HS-5 (cell line): ENCODE measurements at places on chromosomes 4 and X.

GRCh38 chr4:15832523-15833451 is 54.7 kb downstream of the CD38 start:
- no peak for DNase-seq

GRCh38 chr4:40182001-40182400 is 14.8 kb upstream of the RHOH start:
- no peak for DNase-seq

DNA sequence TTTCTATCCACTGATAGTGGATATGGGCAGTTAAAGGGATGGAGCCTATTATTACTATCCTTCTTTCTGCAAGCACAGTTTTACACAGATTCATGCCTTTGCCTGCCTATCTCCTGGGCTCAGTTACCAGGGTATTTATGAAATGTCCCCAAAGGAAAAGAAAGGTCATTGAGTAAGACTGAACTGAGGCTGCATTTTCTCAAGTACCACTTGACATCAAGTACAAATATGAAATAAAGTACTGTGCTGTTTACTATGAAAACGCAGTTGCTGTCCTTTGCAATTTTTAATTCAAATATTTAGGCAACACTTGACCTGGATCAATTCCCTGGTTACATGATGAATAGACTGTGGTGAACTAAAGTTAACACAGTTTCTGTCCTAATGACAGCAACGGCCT is 23.5 kb upstream of the SPANXN4 start:
- no peak for DNase-seq

- DNase-seq = peak; percentile 96
Observed at GRCh38 chr4:152106113-152106763, 345.4 kb upstream of the GATB start.

DNA sequence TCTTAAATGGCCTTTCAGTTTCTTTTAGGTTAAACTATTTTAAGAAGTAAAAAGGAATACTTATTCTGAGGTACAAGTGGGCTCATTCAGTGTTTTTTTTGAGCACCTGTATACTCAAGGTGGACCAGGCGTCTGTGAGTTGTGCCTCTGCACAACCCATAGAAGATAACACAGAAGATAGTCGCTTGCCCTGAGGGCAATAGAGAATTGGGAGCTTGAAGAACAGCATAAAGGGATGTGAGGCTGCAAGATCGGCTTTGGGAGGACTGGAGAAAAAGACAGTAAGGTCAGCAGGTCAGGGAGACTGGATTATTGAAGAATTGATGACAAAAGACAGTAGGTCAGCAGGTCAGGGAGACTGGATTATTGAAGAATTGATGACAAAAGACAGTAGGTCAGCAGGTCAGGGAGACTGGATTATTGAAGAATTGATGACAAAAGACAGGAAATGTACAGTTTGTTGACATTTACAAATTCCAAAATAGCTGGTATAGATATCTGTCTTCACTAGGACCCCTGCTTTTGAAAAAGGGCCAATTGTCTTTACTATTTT is 3.1 kb downstream of the CPE start:
- no peak for DNase-seq

GRCh38 chr4:139720806-139721205 is 55.2 kb downstream of the MGST2 start:
- DNase-seq = no peak

GRCh38 chrX:13226214-13226613 is 93.6 kb downstream of the ATXN3L start:
- DNase-seq = no peak

GRCh38 chrX:118239178-118239870 is 106.6 kb upstream of the WDR44 start:
- DNase-seq = peak; percentile 42

- no peak for DNase-seq
Observed at GRCh38 chr4:37735578-37735977, 49.4 kb upstream of the RELL1 start.

- DNase-seq = no peak
Observed at GRCh38 chr4:1330761-1331590, 16.0 kb upstream of the UVSSA start.

DNA sequence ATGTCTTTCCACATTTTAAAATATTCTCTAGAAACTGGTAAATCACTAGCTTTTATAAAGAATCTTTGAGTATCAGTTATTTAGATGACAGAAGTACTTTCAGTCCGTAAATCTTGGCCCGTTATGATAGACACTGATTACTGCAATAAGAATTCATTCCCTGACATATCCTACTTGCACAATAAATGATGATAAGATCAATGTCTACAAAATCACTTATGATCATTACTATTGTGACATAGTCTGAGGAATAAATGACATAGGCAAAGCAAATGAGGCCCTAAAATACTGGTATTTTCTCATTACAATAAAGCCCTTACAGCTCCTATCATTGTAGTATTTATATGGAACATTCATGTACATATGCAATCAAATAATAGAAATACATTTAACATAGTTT is 6.6 kb upstream of the PDCL2 start:
- no peak for DNase-seq

DNA sequence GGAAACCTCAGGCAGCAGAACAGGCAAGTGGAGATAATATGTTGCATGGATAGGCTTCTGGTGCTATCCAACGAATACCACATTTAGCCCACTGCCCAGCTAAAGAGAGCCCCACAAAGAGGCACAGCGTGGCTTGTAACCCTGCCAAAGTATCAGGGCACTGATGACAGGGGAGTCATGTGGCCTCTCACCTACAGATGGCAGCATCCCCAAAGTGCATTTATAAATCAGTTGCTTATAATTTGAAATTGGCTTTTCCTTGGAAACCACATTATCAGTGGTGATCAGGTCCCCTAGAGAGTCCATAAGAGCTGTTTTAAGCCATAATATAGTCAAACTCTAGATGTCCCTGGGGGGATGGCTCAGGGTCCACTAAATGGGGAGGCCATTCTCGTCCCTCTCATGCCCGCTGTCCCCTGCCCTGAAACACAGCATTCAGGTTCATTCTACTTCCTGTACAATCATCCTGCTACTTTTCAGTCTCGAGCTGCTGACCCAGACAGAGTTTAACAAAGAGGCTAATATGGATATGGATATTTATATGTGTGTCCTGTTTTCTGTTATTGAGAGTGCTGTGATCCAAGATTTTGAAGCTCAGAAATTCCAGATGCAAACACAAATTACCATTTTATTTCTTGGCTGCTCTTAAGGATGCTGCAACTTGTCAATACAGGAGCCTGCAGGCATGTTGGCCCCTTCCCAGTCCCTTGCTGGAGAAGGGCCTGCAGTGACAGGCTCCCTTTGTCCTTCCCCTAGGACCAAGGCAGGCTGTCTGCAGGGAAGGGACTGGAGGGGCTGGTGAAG is 28.5 kb downstream of the SRPX start:
- no peak for DNase-seq

DNA sequence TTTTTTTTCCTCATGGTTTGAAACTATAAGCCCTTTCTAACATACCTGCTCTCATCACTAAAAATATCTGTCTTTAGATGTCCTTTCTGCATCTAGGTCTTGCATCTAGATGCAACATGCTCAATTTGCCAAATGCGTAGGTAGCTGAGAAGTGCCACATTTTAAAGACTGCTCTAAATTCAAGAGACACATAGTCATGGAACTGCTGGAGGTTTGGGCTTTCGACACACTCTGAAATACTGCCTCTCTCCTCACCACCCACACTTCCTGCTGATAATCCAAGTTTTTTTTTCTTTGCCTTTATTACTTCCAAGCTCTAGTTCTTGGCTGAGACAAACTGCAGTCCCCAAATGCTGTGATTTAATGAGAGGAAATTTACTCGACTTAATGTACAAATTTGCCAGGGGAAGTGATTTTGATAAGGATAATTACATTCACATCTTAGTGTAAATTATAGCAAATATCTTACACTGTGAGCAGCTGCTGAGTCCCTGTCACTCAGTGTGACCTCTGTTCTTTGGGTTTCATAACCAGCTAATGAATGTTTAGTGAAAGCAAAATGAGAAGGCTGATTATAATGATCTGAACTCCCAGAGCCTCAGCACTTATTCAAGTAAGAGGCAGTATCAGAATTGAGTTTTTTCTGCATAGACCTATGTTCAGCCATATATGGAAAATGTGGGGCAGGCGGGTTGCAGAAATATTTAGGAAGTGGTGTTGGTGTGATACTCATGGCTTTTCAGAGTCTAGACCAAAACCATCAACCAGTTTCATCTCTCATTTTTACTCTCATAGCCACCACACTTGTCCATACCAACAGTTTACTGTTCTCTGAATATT is 31.3 kb downstream of the DRD5 start:
- no peak for DNase-seq

DNA sequence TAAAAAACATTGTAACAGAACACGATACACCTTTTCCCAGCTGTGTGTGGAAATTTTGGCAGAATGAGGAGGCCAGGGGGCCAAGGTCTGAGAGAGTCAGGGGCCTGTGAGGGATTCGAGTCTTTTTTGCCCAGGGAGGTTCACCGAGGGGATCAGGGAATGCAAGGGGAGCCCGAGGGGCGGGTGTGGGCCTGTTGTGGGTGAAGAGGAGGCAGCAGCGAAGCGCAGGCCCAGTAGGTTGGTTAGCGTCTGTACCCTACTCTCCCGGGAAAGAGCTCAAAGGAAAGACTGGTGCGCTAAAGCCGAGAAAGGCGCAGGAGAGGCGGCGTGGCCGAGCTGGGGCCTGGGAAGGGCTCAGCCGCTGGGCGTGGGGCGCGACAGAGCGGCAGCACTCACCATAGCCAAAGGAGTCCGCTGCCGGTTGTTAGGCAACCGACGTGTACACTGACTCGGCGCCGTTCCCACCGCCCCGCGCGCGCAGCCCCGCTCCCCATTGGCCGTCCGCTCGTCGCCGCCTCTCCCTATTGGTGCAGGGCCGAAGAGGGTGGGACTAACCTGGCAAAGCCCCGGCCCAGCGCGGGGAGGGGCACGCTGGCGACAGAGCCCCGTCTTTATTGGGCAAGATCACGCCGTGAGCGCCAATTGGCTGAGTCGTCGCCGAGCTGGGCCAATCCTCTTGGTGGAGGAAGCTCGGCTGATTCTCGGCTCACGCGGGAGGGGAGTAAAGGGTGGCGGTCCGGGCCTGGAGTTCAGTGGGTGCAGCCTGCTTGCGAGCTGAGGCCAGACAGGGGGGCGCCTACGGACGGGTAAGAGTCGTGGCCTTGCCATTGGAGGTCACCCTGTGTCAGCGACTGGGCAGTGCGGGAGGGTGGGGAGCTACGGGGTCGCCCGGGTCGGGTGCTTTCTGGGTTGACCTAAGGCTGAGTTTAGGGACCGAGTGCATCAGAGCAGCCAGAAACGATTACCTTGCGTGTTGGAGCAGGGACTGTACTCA is at the start of the genes CETN2 and NSDHL:
CETN2 (minus strand) TSS at position 446 of the 994 bp plus-strand sequence; CDS start at position 399, 47 bp downstream.
NSDHL (plus strand) TSS at position 752 of the 994 bp plus-strand sequence. CDS start 15,262 bp downstream, outside the sequence.
- peak; percentile 53 for DNase-seq

DNA sequence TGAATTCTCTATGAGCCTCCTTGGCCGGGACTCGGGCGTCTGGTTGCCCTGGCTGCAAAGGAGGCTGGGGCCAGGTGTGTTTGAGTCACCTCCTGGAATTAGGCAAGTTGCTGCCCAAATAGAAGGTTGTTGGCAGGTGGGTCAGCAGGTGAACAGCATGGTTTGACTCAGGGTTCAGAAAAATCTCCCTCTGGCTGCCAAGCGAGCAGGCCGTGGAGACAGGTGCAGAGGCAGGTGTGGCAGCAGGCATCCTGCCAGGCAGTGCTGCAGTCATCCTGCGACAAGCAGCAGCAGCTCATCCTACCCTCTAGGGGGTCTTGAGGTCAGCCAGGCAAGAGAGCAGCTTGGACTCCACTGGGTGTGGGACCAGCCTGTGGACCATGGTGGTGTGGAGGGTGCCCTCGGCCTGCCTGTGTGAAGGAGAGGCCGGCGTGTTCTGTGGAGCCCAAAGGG is 8.2 kb downstream of the MSANTD1 start:
- no peak for DNase-seq

DNA sequence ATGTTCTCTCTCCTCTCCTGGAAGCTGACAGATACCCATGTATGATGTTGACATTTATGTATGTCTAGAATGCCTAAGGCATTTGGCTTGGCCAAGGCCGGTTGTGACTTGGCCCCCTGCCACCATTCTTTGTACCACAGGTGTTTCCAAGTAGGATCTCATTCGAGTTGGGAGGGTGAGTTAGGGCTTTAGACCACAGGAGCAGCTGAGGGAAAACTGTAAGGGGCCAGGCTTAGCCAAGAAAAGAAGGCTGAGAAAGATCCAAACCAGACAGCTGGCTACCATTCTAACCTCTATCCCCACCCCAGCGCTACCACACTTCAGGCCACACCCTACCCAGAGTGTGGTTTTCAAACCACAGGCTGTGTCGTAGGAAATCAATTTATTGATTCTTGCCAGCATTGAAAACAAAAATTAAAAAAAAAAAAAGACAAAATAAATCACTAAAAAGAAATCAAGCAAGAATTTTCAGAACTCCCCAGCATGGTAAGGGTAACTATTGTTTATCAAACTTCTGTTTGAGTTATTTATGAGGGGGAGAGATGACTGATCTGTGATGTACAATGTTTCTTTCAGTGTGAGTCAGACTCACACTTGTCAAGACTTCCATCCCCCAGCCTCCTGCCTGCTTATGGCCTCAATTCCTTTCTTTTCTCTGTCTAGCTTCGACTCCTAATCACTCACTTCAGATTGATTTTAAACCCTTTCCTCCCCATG is 9.9 kb downstream of the TMSB4X start:
- DNase-seq = no peak

DNA sequence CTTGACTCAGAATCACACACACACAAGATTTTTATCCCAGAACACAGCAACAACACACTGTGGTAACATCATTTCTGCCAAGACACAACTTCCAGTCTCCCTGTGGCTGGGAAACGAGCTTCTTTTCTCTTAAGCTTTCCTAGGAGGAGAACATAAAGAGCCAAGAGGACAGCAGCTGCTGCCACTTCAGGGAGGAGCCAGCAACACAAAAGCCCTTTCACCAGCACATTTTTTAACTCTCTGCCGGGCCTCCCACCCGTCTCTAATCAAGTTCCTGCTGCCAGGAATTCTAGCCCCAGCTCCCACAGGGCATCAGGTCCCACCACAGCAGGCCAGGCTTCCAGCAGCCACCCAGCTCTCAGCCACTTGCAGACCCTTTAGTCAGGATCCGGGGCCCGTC is 22.4 kb downstream of the FAT1 start:
- no peak for DNase-seq

DNA sequence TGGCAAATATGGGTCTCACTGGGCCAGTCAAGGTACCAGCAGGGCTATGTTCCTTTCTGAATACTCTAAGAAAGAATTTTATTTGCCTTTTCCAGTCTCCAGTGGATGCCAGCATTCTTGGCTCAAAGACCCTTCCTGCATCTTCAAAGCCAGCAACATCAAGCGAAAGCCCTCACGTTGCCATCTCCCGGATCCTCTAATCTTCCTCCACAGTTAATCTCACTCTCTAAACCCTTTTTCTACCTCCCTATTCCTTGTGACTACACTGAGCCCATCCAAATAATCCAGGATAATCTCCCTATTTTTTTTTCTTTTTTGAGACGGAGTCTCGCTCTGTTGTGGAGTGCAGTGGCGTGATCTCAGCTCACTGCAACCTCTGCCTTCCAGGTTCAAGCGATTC is 23.4 kb downstream of the RFC1 start:
- DNase-seq = no peak

DNA sequence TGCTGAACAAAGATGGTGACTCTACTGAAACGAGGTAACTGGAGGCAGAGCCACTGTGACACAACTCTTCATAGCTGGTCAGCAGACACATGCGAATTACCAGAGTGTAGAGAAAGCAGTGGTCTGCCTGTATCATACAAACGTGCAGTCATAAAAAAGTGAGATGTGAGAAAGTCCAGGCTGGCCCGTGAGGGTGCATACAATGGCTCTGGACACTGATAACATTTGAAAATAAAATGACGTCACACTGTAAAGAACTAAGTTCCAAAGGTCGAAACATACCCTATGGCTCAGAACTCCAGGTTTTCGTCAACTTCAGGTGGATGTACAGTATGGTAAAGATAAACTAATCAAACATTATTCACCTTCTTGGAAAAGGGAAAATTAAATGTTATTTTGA is 95.7 kb downstream of the SHISA3 start:
- no peak for DNase-seq
